Fibroblast of skin of back (primary cell): ENCODE measurements at places on chromosomes 7 and 10.

DNA sequence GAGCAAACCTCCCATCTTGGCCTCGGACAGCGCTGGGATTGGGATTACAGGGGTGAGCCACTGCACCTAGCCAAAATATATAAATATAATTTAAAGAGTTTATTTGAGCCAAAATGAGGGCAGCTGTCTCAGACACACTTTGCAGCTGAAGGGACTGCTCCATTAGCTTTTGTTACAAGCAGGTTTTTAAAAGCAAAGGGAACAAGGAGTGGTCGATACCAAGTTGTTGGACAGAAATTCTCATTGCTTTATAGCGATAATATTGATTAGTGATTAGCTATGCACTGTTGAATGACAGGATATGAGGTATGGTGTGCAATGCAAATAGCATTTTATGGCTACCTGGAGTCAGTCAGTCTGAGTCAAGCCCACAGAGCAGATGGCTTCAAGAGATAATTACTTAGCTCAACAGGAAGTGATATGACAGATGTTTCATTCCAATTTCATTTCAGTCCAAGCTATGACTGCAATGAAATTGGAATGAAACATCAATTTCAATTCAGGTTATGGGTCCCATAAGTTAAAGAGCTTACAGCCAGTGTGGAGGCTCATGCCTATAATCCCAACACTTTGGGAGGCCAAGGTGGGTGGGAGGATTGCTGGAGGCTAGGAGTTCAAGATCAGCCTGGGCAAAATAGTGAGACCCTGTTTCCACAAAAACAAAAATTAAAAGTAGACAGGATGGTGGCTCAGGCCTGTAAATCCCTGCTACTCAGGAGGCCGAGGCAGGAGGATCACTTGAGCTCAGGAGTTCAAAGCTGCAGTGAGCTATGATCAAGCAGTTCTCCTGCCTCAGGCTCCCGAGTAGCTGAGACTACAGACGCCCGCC lies 23.1 kb downstream of the TYW1 start:
- DNase-seq: peak; percentile 17

DNA sequence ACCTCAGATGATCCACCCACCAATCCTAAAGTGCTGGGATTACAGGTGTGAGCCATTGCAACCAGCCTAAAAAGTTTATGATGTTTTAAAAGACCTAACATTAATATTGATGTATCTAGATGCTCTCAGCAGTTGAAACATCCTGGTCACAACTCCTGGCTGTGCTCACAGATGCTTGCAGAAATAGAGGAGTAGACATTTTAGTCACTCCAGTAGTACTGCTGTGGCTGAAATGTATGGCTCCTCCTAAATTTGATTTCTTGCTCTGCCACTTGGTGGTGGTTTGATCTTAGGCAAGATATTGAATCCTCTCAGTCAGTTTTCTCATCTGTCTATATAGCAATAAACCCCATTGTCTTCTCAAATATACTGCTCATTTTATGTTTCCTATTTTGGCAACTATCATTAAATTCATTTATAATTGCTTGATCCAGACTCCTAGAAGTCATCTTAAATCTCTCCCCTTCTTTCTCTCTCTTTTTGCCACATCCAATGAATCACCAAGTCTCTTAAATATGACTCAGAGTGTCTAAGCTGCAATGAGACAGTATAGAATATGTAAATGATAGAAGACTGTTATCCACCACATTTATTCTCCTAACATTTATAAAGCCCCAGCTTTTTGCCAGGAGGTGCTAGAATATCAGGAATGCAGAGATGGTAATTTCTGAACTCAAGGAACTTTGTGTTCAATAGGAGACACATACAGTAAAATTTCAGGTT lies 78.1 kb upstream of the NRBF2 start:
- DNase-seq: peak; percentile 9

DNA sequence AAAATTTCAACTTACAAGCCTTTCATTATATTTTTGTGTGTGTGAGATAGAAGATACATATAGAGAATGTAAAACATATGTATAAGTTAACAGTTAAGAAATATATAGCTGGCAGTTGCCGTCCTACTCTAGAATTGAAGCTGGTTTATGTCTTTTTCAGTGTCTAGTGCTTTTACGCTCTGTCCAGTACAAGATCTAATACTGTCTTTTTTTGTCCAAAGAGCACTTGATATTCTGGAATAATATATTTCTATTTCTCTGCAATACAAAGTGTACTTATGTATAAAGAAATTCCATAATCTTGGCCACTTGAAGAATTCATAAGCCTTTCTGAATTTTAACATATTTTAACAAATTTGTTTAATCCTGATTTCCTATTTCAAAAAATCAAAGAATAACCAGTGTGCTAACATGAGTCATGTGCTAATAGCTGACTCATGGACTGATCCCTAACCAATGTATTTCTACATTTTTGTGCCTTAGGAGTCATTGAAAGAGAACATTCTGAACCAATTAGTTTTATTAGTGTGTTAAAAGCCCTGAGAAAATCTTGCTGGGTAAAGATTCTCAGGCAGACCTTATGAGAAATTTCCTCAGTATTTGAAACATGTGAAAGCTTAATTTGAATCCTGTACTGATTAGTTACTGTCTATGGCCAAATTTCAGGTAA lies 73.2 kb upstream of the CCAR1 start:
- DNase-seq: peak; percentile 89

GRCh38 chr10:96513305-96513697 lies 425 bp downstream of the TLL2 start:
- no peak for DNase-seq

DNA sequence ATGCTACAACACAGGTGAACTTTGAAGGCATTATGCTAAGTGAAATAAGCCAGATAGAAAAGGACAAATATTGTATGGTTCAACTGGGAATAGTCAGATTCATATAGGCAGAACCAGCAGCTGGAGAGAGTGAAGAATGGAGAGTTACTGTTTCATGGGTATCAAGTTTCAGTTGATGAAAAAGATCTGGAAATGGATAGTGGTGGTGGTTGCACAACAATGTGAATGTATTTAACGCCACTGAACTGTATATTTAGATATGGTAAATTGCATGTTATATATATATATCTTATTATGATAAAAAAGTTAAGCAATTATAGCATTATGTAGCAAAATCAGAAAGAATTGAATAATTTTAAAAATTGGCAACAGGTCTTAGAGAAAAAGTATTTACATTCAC lies 3.9 kb downstream of the LMBR1 start:
- no peak for DNase-seq

- no peak for DNase-seq
These were observed 28.4 kb downstream of the DIP2C start for GRCh38 chr10:660970-661596.

DNA sequence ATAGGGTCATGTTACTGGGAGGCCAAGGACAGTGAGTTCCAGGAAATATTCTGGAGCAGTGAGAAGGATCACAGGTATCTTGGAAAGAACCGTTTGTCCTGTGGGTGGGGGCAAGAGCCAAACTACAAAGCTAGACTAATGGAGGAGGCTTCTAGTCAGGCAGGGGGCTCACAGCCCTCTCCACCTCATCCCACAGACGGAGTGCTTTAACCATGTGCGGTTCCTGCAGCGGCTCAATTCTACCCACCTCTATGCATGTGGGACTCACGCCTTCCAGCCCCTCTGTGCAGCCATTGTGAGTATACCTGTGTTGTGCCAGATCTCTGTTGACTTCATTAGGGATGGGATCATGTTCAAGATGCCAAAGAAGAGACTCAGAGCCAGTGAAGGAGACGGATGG lies 8.1 kb downstream of the SEMA4G start:
- DNase-seq: no peak
